ENCODE measurements at places on chromosomes 13 and 19. TPM values are rescaled to one million over a fixed set of nuclear protein-coding genes. Genes with fewer than 3 reads are reported as not detected.

The TPTE2 gene
- polyA plus RNA-seq: 0.57 TPM

The B3GNT3 gene
- polyA plus RNA-seq: 8.7 TPM

The CFAP97D2 gene
- not detected for polyA plus RNA-seq

The BSPH1 gene
- polyA plus RNA-seq: not detected

DNA sequence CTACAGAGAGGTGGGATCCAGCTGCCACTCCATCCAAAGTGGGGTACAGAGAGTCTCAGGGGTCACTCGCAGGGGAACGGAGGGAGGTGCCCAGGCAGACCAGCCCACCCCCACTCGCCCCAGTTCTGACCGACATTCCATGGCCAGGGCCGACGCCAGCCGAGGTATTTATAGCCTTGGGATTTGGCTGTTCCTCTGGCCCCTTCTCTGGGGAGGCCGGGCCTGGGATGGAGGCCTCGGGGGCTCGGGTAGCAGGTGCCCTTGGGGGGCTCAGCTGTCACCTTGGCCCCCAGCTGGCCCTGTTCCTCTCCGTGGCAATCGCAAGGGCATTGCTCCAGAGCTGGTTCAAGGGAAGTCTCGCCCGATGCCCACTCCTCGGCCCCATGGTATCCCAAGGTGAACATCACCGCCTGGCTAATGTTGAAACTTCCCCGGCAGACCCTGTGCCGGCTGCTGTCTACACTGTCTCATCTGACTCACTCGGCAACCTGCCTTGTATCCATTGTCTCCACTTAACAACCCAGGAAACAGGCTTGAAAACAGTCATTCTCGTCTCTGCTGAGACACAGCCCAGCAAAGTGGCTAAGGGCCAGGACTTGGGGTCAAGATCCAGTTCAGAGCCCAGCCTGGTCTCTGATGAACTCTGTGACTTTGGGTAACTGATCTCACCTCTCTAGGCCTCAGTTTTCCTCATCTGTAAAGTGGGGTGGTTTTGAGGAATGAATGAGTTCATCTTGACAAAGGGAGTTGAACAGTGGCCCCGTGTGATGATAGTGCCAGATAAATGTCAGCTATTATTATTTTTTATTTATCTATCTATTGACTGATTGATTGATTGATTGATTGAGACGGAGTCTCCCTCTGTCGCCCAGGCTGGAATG lies 9.7 kb downstream of the PRKACA start:
- DNase-seq: no peak

DNA sequence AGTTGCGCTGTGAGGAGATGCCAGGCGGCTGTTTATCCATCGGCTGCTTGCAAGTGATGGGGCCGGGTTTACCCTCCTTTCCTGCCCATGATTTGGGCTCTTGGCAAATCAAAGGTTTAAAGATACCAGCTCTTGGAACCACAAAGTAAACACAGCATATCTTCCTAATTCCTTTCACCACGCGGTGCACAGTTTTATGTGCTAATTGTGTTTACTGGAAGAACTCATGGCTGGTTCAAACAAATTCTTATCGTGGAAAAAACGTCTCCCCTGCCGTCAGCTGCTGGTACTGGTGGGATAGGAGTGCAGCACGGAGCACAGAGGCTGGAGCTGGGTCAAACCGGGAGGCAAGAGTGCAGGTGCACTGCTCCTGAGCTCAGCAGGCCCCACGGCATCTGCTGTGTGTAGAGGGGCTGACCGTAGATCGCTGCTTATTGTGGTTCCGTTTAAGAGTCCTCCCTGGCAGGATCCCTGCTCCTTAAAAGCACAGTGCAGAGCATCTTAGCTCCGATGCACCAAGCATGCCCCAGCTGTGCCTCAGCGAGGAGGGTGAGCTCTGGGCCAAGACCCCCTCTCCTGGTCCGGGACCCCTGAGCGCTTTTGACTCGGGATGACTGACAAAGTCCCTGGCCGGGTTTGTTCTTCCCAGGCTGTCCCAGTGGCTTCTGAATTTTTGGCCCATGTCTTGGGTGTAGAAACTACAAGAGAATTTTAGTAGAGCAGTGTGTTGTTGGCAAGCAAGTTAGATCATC lies 51.3 kb upstream of the GAS6 start:
- DNase-seq: no peak

DNA sequence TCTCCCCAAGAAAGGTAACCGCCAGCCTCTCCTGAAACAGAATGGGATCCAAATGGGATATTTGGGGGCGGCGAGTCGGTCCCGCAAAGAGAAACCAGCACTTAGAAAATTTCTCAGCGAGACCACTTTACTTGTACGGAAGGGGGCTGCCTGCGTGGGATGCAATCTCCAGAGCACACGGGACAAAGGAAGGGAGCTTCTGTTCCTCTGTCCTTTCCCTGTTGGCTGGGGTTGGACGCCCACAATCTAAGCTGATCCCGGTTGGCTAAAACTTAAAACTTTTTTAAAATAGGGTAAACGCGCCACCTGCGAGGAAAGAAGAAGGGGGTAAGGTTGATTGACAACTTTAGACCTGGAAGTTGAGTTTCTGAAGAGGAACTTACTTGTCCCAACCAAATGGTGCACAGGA lies 826 bp upstream of the BSG start:
- no peak for DNase-seq

- no peak for DNase-seq
Observed at GRCh38 chr19:45518469-45518826, 11.2 kb downstream of the VASP start.

DNA sequence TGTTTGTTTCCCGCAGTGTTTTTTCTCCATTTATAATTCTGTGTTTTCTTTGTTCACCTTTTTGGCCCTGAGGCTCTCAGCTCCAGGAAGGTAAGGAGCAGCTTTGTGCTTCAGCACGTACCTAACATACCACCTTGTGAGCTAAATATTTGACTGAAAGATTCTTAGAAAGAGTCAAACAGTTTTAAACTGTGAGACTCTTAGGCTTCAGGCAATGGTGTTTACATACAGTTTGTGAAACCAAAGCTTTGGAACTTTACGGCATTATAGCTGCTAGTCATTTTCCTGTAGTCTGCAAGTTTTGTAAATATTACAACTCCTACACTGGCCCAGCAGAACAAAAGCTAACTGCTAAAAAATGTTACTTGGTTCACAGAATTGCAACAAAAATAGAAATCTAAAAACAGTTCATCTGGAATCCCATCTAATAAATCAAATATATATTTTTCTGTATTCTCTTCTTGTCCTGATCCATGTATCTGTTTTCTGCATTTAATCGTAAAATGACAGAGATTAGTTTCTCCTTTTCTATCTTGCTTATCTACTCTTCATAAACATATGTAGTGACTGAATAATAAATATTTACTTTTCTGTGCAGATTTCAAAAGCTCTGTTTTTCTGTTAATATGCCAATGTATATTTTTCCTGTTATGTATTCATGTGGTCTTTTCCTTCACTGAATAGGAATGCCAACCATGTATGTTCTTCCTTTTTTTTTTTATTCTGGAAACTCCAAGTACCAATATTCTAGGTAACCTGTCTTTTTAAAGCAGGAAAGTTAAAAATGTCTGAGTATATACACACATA lies 38.8 kb upstream of the GPI start:
- DNase-seq: no peak

DNA sequence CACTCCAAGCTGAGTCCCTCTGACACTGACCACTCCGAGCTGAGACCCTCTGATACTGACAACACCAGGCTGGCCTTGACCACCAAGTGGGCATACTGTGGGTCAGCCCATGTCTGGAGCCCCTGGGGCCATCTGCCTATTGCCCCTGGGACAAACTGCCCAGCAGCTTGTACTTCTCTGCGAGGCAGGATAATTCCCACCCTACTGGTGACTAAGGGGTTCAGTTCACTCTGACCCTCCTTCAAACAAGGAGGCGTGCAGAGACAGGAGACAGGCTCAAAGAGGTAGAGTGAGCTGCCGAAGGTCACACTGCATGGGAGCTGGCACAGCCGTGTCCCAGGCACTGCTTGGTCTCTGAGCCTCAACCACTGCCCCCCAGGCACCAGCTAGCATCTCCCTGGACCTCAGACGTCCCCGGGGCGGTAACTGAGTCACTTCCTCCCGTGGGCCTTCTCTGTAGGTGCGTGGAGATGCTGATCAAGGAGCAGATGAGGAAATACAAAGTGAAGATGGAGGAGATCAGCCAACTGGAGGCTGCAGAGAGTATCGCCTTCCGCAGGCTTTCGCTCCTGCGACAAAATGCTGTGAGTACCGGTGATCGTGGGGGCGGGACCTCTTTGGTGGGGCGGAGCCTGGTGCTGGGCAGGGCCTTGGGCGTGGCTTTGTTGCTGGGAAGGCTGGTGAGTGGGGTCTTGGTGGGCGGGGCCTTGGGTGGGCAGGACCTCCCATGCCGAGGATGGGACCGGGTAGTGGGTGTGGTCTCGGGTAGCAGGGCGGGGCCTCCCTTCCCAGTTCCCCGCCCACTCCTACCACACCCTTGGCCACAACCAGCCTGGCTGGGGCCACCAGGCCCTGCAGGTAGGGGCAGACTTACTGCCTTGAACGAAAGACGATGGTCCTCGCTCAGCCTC lies 5.8 kb upstream of the USE1 start:
- DNase-seq: no peak

DNA sequence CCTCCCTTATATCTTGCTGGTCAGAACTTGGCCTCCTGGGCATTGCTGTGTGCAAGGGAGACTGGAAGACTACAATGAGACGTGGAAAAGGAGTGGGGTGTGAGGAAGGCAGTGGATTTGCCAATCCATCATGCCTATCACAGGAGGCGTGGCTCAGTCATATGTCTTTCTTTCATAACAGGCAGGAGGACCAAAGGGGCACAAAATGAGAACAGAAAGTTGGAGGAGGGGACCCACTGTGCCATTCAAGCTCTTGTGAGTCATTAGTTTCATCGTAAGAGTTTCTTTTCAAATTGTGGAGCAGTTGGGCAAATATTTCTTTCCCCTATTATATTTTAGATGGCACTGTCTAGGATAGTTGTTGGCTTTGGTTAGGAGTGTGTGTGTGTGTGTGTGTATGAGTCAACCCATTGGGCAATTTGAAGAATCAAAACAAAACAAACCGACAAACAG lies 471.5 kb downstream of the TSHZ3 start:
- DNase-seq: no peak

The BEST2 gene
- polyA plus RNA-seq: 0.23 TPM

DNA sequence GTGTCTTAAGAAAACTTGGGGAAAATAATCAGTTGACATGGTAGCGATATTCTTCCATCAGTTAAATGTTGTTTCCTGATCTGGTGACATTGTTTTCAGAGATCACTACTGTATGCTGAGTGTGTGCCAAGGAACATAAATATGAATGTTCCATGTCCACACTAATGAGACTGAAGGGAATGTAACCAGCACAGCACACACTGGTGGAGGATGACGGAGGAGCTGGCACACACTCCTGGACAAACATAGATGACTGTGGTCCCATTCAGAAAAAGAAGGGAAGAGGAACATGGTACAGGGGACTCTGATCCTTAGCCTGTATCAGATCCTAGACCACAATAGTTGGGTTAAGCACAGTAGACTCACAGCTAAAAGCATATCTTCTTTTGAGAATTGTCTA lies 574.8 kb downstream of the MYO16 start:
- DNase-seq: no peak

DNA sequence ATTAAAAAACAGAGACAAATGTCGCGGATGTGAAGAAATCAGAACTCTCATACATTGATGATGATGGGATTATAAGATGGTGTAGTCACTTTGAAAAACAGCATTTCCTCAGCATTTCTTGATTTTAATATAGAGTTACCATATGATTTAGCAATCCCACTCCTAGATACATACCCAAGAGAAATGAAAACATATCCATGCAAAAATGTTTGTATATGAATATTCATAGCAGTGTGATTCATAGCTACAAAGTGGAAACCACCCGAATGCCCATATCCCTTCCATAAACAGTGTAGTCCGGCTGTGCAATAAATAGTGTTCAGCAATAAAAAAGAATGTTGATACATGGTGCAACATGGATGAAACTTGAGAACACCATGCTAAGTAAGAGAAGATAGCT lies 44.6 kb downstream of the DPY19L3 start:
- no peak for DNase-seq

The TECR gene
- 131 TPM for polyA plus RNA-seq

DNA sequence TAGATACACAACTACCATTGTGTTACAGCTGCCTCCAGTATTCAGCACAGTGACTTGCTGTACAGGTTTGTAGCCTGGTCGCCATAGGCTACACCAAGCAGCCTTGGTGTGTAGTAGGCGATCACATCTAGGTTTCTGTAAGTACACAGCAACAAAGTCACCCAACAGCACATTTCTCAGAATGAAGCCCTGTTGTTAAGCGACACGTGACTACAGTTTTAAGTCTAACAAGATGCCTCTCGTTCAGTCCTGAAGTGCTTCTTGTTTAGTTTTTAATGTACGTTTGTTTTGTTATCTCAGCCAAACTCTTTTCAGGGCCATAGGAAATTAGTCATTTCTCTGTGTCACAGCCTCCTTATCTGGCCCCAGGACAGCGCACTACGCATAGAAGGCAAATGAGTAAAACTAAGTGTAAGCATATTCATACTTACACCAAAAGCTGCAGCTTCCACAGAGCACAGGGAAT lies 50.0 kb upstream of the GPR183 start:
- no peak for DNase-seq

DNA sequence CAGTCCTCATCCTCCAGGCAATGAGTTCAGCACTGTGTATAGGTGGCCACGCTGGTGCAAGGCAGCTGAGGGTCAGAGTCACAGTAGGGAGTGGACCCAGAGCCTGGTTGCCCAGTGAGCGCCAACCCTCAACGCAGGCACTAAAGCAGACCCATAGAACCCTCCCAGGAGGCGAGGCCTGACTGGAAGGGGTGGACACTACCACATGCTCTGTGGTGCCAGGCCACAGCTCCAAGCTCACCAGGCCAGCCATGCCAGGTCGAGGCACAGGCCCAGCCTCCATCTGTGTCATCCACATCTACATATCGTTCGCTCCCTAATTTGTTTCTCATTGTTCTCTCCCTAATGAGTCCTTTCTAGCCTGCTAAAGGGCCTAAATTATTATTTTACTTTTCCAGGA lies 165.8 kb upstream of the GPR12 start:
- no peak for DNase-seq

DNA sequence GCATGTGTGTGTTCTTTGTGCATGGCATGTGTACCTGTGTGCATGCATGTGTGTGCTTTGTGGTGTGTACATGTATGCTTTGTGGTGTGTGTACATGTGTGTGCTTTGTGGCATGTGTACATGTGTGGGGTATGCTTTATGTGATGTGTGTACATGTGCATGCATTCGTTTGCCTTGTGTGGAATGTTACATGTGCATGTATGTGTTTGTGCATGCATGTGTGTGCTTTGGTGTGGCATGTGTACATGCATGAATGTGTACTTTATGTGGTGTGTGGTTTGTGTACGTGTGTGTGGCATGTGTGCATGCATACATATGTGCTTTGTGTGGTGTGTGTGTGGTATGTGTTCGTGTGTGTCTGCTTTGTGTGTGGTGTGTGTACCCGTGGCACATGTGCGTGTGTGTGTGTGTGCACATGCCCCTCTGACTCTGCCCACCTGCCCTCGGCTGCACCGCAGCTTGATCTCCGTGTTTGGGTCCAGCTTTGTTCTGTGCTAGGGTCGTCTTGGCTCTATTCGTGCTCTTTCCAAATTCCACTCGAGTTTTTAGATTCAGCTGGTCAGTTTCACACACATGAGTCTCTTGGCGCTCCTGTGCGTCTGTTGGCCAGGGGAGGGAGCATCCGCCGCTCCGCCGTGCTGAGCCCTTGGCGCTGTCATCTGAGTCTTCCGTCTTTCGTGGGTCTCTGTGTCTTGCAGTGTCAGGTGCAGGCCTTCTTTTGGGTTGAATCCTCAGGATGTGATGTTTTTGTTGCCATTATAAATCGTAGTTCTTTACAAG lies 46.5 kb upstream of the TFDP1 start:
- DNase-seq: no peak

Data from left kidney (tissue), 8 donors.